ENCODE measurements at places on chromosomes 1 and 21.

GRCh38 chr1:5858246-5858645, 134.0 kb downstream of the NPHP4 start:
- no peak for DNase-seq

GRCh38 chr1:224592636-224593582, 23.2 kb upstream of the CNIH3 start:
- peak; percentile 95 for DNase-seq

DNA sequence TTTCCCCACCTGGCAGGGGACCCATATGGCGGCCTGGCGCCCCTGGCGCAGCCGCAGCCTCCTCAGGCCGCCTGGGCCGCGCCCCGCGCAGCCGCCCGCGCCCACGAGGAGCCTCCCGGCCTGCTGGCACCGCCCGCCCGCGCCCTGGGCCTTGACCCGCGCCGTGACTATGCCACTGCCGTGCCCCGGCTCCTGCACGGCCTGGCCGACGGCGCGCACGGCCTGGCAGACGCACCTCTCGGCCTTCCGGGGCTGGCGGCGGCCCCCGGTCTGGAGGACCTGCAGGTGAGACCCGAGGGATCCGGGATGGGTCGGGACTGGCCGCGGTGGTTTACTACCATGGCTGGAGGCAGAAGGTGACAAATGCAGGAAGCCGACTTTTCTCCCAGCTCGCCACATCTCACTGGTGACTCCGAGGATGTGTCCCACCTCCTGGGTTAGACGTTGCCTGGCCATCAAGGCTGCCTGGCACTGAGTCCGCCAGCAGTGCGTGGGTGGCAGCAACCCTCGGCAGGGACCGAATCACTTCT, 1.1 kb downstream of the TFAP2E start:
- no peak for DNase-seq

DNA sequence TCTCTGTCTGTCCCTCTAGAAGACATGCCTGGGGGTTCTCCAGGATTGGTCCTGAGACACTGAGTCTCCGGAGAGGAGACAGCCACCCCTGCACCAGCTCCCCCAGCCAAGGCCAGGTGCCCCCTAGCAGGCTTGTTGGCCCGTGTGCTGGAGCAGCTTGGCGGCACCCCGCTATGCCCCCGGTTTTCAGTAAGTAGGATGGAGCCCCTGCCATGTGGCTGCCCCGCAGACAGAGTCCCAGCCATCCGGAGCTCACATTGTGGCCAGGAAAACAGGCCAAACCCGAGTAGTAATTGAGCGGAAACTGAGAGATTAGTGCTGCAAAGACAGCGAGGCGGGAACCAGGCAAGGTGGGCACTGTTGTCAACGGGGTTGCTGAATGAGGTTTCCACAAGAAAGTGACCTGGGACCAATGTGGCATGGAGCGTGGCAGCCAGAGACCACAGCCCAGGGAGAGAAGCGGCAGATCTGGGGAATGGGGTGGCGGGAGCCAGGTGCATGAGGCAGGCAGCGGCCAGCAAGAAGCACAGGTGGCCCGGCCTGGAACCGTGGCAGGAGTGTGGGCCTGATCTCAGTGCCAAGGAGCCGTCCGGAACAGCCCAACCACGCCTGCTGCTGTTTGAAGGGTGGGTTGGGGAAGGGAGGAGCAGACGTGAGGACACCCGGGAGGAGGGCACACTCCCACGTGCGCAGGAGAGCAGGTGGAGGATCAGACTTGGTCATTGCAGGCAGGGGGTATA, 137.4 kb upstream of the VAMP3 start:
- DNase-seq: no peak
